ENCODE measurements at places on chromosomes 6 and 20.

DNA sequence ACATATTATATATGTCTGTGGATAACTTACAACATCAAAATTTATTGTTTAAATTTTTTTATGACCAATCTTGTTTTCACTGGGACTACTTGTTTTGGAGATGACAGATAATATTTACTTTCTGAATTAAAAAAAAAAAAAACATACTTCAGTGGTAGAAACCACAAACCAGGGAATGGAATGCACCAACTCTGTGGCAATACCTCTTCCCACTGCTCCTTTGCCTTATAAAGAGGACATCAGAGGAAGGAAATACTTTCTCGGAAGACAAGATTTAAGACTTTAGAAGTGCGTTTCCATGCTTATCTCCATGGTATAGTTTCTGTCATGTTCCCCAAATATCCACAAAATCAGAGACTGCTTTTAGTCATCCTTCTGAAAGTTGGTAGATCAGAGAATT is 1241.1 kb upstream of the EYS start:
- DNase-seq, result no peak

DNA sequence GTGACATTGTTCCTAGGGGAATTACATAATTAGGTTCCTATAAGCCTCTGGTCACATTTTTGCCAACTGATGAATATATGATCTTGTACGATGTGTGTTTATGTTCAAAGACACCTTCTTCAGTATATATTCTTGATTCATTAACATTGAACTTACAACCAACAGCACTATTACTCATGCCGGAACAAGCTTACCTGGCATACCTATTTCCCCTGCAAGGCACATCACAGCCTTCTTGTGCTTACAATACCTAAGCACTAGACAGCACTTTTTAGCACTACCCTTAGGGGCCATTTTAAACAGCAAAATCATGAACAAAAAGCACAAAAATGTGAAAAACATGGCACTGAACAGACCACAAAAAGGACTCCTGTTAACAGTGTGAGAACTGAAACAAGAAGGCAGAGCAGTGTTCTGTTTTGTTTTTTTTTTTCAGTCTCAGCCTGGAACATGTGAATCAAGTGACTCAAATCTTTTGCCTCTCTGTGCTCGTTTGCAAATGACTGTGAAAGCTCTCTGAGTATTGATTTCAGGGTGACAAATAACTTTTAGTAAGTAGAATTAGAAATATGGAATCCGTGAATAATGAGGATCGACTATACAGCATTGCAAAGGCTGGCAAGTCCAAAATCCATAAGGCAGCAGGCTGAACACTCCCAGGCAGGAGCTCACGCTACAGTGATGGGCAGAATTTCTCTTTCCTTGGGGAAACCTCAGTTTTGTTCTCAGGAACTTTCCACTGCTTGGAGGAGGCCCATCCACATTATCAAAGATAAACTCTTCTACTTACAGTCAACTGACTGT is 102.3 kb upstream of the TSHZ2 start:
- DNase-seq, result no peak

DNA sequence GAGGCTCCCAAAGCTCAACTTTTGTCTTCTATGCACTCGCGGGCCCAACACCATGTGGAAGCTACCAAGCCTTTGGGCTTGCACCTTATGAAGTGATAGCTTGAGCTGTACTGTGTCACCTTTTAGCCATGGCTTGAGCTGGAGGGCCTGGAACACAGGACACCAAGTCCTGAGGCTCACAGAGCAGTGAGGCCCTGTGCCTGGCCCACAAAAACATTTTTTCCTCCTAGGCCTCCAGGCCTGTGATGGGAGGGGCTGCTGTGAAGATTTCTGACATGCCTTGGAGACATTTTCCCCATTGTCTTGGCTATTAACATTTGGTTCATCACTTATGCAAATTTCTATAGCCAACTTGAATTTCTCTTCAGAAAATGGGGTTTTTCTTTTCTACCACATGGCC is 96.5 kb downstream of the MMUT start:
- no peak for DNase-seq

GRCh38 chr6:148203970-148204369 is 138.7 kb upstream of the SASH1 start:
- DNase-seq, result peak; percentile 80

DNA sequence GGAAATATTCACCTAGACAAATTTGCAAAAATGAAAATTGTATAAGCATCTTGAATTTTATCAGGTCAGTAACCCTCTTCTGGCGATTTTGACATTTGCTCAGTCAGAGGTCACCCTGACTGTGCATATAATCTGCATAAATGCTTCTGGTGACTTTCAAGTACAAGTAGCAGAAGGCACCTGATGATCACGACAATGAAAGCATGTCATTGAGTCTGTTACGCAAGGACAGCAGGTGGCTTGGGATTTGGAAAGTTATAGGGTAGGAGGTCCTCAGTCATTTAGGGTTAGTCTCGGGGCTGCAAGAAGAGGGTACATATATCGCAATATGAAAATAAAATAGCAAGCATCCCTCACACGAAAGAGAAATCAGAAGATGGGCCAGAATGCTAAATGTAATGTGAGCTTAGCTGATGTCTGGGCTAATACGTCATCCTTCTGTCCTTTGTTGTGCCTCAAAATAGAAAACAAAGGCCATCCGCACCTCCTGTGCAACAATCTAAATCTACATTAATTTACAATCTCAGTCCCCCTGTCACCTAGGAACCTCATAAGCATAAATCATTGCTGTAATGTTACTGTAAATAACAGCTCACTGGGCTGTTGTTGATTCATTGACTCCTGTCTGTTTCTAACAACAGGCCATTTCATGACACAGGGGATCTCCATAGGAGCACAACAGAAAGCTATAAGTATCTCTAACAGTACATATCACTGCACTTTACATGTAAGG is 155.2 kb upstream of the RSPO3 start:
- no peak for DNase-seq

DNA sequence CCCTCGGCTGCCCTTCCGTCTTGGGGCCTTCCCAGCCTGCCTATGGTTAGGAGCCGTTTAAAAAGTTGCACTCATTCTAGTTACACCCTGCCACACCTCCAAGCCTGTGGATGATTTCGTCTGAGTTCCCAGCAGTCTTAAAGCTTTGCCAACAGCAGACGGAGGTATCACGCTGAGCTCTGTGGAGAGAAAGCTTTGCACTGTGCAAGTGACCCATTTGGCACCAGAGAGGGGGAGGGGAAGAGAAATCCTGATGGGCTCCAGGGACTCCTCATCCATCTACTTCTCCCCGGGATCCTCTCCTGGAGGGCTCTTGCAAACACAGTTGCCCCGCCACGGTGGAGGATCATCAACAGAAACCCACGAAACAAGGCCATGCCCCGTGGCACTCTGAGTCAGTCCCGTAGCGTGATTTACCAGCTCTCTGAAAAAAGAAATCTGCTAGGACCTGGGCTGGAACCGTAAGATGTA is 98.8 kb upstream of the CITED2 start:
- no peak for DNase-seq

- no peak for DNase-seq
These were observed 3.2 kb downstream of the DEF6 start for GRCh38 chr6:35300848-35301247.

- no peak for DNase-seq
These were observed 123.3 kb upstream of the SLC2A12 start for GRCh38 chr6:134175532-134176263.

DNA sequence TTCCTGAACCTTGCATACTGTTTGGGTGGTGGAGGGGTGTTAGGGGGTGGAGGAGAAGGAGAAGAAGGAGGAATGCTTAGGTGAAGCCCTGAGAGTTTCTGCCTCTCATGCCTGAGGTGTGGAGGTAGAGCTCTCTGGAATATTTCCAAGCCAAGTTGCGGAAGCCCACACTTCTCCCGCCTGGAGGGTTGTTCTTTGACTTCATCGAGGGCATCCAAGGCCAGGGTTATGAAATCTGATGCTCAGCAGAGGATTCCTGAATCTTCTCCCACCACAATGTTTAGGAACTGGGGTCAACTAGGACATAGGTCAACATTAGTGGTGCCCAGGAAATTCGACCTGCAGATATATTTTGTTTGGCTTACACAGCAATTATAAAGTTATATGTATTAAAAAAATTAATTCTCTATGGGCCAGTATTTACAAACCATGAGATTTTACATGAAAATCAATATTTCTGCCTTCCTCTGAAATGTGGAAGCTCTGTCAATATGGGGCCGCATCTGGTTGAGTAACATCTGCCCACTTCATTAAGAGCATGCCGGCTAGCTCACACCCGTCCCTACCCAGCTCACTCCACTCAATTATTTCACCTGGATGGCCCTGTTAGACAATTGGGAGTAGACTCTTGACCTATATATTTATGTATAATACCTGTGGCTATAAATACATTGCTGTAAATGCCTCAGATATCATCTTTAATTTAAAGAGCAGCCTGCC is 257.1 kb upstream of the ZFP64 start:
- DNase-seq, result no peak

GRCh38 chr6:137880746-137881521 is 13.9 kb downstream of the TNFAIP3 start:
- no peak for DNase-seq

DNA sequence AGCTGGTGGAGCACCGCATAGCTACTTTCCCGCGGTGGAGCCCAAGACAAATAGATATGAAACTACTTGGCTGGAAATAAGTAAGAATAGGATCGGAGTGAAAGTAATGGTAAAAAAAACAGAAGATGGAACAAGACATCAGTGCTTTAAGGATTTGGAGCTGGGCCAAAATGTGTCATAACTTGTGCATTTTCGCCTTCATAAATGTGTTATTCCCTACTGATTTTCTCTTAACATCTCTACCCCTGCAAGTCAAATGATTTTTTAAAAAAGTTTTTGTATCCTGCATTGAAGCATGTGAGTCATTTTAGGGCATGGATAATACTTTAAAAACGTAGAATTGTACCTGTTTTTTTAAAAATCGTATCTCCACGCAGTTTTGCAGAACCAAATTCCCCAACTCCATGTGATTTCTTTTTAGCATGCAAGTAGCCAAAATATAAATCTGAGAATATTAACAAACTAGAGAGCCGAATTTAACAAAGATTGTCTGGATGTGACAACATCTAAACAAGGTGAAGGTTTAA is 882 bp upstream of the FAM184A start:
- no peak for DNase-seq

DNA sequence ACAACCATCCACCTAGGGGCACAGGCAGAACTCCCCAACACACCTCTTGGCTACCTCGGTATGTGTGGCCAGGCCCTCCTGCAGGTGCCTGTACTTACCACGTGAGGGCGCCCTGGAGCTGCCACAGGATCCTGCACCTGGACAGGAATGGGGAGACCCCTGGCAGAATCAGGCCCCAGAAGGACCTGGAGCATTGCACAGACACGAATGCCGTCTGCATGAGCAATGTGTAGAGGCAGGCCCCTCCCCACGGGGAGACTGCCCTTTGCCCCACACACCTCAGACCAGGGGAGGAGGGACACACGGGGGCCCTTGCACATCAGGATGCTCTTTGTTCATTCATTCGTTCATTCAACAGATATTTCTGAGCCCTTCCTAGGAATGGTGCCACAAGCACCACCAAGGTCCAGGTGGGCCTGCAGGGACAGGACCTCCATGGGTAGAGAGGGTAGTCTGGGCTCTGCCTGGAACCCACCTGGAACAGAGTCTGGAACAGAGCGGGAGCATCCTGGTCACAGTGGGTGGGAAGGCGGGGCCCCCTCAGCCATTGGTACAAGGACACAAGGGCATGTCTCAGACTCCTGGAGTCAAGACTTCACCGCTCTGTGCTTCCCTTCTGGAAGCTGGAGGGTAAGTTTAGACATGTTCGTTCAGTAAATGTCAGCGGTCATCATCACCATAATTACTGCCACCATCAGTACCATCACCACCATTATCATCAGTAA is 32.3 kb downstream of the YTHDF1 start:
- DNase-seq, result no peak

GRCh38 chr20:3896853-3897583 is 7.8 kb downstream of the PANK2 start:
- no peak for DNase-seq

GRCh38 chr20:11170565-11170964 is 496.8 kb upstream of the JAG1 start:
- DNase-seq, result no peak

DNA sequence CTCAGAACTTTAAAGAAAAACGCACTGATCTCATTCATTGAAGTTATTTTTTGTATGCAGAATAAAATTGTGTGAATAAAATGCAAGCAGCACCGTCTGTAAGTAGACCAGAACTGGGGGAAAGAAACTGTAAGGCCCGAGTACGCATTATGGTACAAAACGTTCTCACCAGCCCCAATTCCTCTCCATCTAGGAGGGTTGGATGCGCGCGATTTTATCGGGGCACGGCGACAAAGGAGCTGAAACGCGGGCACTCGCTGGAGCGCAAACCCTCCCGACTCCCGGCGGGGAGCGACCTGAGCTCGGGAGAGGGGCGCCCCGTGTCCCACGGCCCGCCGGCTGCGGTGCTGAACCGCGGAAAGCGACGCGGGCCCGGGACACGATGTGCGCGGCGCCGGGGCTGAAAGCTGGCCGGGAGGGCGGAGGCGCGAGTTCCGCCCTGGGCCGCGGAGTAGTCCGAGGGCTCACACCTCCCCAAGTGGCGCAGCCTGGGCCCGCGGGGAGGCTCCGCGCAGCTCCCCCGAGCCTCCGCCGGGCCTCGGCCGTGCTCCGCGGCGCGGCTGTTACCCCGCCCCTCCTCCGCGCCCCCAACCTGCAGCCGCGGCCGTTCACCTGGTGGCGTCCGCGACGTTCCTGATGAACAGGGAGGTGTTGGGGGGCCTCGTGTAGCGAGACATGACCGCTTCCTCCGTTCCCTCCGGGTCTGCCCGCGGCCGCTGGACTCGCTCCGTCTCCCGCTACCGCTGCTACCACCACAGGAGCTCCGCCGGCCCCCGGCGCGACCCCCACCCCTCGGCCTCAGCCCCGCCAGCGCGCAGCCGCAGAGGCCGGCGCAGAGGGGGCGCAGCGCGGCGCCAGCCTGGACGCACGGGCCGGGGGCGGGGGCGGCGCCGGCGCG is at the start of gene SRSF12:
TSS of gene SRSF12 (minus strand) at position 861 of the 898 bp plus-strand sequence. CDS start at position 677, 184 bp downstream.
- no peak for DNase-seq

DNA sequence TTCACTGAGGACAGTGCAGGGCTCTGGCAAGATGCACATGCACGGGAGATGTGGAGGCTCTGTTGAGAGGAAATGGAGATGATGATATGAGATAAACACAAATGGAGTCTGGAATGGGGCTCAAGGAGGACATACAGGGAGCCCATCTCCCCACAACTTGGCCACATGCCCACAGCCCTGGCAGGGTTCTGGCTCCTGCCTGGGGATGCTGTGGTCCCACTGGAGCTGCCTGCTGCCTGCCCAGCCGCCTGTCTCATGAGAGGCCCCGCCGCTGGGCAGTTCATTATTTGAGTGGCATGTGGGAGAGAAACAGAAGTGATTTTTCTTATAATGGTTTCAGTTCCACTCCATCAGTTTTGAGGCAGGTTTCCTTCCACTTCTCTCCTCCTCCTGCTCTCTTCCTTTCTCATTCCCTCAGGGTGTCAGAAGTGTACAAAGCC is 133.6 kb upstream of the TRAF3IP2 start:
- DNase-seq, result no peak

GRCh38 chr6:100228834-100229441 is 234.9 kb upstream of the MCHR2 start:
- no peak for DNase-seq

GRCh38 chr6:1297746-1298145 is 14.2 kb upstream of the FOXQ1 start:
- DNase-seq, result no peak

GRCh38 chr6:4591218-4591617 is 185.0 kb upstream of the CDYL start:
- no peak for DNase-seq

GRCh38 chr20:8720089-8720488 is 348.8 kb upstream of the PLCB4 start:
- DNase-seq, result no peak

Data from non-pigmented ciliary epithelial cell (primary cell).